ENCODE measurements at places on chromosomes 2 and 18.

DNA sequence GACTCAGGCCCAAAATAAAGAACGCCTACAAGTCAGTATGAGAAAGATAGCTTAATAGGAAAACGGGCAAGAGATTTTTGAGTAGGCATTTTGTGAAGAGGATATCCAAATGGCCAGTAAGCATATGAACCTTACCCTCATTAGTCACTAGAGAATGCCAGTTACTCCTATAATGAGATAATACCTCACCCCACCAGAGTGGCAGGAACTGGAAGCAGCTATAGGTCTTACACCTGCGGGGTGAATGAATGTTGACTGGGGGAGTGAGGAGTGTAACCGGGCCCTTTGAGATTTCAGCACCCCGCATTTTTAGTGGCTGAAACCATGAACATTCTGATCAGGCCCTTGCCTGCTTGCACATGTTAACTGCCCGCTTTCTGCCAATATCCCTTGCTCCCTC is 7.5 kb upstream of the PTPN2 start:
- DNase-seq = peak; percentile 14

- peak; percentile 36 for DNase-seq
Observed at GRCh38 chr2:17576802-17577201, 36.3 kb downstream of the VSNL1 start.

DNA sequence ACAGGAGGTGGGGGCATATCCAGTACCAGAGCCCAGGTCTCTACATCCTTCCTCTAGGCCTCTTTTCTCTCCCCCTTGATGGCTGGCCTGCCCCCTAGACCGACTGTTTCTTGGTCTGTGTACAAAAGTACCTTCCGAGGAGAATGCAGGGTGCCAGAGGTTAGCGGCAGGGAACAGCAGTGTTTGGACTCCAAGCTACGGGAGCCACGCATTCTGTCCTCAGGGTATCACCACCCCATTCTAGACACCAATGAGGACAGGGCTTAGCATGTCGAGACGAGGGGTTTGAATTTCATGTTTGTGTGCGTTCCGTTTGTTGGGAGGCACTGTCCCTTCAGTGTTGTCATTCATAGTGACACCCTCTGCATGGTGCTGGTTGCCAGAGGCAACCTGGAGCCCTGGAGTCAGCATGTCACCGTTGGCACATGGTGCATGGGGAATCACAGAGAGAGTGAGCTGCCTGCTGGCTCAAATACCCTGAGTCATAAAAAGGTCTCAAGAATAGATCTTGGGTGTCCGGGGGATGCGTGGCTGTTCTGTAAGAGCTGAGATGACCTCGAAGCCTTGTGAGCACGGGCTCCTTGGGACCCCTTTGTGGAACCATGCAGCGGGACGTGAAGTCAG is 57.2 kb upstream of the LDLRAD4 start:
- no peak for DNase-seq

DNA sequence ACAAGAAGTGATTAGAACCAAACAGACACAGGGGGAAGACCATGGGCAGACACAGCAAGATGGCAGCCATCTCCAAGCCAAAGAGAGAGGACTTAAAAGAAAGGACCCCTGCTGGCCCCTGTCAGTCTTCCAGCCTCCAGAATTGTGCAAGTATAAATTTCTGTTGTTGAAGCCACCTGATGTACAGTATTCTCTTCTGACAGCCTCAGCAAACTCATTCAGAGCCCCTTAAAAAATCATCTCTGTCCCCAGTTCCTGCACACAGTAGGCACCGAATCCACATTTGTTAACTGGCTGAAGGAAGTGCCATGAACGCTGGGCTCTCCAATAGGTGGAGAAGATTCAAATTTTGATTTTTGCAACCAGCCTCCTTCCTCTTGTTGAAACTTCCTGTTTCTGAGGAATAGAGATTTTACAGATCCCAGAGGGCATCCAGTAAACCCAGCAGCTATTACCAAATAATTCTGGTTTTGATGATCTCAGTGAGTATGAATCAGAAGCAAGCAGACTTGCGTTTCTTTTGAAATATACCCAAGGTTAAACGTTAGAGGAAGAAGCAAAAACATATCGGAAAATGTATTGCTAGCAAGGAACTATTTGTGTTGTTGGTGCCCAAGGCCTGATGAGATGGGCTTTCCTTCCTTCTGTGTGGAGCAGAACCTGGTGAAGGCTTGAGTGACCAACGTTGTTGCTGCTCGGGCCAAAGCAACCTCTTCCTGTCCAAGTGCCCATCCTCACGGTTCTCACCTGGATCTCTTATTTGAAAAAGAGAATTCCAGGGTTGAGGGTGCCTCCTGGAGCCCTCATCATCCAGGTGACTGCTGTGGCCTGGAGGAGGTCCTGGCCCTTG is 47.7 kb upstream of the PLB1 start:
- no peak for DNase-seq

DNA sequence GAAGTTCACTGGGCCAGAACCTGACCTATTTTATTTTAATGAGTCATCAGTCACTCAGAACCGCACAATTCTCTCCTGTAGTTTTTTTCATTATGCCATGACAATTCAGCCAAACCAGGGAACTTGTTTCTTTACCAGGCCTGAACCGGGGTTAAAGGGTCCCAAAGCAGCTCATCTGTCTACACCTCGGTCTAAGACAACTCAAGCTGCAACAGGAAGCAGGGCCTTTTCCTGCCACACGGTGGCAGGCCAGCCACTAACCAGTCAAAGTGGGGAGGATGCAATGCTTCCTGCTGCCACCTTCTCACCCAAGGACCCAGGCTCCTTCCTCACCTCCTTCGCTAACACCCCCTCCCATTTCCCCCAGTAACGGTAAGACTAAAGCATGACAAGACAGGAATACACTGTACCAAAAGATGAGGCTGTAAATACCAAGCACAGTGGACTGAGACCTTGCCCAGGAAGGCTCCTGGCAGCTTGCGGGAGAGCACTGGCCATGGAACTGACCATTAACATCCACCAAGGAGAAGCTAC is 56.7 kb upstream of the ACKR3 start:
- DNase-seq = peak; percentile 32

GRCh38 chr2:19933351-19933981 is 31.7 kb upstream of the TTC32 start:
- DNase-seq = no peak

DNA sequence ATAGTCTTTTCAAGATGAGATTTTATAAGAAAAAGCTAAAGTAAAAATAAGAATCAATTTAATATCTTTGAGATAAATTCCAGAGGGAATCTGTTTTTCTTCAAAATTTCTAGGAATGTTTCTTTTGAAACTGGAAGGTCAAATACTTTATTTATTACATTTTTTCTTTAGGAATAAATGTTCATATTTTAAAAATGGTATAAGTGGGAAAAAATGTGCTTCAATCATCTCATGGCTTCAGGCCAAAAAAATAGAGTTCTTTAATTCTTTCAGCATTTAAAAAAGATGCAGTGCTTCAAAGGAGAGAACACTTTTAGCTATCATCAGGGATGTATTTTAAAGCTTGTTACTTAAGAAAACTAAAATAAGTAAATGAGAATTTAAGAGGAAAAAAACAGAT is 110.6 kb downstream of the NEB start:
- no peak for DNase-seq
